ENCODE measurements at places on chromosomes 1 and 21.

DNA sequence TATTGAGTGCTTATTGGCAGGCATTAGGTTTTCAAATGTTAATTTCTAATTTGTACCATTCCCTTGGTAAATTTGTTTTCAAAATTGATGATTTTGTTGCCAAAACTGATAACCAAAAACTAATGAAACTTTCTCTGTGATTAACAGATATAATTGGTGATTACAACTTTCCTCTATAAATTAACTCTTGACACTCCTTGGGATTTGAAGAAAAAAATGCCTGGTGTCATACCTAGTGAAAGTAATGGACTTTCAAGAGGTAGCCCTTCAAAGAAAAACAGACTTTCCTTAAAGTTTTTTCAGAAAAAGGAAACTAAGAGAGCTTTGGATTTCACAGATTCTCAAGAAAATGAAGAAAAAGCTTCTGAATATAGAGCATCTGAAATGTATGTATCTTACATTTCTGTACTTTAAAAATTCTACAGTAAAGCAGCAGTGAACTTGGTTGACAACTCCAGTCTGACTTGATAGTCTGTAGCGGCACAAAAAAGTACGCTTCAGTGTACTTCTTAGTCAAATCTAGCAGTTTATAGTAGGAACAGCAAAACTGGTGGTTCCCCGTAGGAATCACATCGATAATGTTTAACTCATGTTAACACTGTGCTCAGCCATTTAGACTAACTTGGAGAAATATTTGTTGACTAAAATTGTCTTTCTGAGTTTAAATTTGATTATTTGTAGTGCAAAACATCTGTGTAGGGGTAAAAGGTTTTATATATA, 3.0 kb downstream of the USP1 start:
- no peak for DNase-seq

- DNase-seq = no peak
Observed at GRCh38 chr1:21251773-21252471, 38.3 kb downstream of the ECE1 start.

DNA sequence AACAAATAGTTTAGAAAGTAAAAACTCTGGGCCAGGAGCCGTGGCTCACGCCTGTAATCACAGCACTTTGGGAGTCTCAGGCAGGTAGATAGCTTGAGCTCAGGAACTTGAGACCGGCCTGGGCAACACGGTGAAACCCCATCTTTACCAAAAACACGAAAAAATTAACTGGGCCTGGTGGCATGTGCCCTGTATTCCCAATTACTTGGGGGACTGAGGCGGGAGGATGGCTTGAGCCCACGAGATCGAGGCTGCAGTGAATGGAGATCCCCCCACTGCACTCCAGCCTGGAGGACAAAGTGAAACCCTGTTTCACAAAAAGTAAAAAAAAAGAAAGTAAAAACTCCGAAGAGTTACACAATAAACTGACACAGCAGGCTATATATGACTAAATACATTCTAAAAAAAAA, 10.6 kb downstream of the CEP170 start:
- no peak for DNase-seq

DNA sequence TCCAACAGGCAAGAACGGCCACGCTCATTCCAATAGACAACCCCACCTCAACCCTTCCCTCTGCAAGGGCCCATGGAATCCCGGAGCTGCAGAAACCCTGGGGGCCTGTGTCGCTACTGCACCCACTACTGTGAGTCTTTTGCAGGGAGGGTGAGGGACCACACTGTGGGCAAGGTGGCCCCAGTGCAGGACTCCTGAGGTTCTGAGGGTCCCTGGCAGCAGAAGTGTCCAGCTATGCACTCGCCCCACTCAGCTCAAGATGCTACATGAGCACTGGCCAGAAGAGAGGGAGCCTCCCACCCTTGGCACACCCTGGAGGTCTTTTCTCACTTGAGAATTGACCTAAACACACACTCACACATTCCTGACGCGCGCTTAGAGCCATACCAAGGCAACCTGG, 2.1 kb upstream of the PAX7 start:
- DNase-seq = no peak

DNA sequence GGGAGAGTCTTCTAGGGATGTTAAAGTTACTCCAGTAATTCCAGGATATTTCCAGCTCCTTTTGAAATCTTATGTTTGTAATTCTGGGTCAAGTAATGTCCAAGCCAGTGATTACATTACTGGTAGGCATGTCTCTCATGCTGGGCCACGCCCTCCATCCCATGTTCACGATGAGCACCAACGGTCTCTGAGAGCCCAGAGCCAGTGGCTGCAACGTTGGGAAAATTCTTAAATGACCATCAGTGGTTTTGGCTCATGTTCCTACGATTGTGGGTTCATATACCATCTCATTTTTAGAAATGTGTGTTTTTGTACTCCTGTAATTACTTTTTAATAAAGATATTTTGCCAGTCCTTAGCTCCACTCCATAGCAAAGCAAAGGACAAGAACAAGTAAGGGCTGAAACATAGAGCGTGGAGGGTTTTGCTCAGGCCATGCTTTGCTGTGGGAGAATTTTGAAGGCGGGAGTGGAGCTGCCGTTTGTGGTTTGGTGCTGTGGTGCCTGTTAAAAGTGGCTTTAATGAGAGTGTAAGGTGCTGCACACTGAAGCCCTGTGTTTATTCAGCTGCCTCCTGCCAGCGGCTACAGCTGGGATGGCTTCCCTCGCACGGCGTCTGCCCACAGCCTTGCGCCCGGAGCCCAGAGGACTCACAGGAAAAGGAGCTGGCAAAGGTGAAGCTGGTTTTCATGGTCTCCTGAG, 28.9 kb downstream of the VANGL1 start:
- DNase-seq = no peak

DNA sequence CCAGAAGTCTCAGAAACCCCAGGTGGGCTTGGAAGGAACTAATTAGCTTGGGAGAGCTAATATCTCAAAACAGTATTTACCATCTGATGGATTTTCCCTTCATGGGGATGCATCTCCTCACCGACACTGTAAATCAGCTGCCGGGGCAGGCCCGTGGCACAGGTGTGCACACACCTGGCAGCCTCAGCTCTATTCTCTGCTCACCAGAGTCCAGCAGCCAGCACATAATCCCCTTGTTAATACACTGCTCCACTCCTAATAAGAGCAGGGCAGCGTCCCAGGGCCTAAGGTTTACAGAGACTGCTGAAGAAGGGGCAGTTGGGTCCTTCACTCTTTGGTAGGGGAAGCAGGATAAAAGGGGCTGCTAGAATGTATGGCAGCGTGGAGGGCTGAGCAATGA, 200.0 kb downstream of the TOMM20 start:
- no peak for DNase-seq

- DNase-seq = no peak
Observed at GRCh38 chr1:169009666-169010065, 96.8 kb upstream of the ATP1B1 start.

DNA sequence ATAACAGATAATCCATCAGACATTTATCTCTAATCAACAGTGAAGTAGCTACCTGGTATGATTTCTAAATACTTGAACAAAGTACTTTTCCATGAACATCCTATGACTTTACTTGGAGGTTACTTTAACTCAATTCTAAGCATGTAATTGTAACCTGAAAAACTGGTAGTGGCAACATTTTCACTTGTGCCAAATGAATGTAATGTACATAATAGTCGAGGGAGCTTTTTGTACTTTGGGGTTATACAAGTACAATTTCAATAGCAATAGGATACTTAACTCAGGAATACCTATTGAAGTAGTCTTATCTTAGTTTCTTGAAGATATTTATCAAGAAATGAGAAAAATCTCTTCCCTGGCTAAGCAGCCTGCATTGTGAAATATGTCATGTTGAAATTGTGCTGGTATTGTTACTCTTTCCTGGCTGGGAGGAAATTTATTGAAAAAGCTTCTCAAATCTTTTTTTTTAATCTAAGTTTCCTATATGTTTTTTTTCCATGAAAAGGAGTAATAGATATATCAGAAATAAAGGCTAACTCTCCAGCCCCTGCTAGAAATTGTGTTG, 33.7 kb upstream of the CACYBP start:
- DNase-seq = no peak

GRCh38 chr1:22488319-22488718, 36.7 kb downstream of the ZBTB40 start:
- DNase-seq = no peak

DNA sequence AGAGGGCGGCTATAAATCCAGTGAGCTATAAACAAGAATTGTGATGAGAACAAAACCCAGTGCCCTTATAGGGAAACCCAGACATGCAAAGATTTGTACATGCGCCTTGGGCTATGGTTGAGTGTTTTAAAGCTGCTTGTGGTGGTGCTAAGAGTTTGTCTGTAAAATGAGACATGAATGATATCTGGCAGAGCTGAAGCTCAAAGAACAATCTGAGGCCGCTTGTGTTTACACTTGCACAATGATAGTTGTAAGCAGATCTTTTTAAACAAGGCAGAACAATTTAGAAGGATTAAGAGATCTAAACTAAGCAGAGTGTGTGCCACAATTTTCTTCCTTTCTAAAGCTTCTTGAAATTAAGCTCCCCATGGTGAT, 80.4 kb upstream of the ADAMTS5 start:
- peak; percentile 45 for DNase-seq

DNA sequence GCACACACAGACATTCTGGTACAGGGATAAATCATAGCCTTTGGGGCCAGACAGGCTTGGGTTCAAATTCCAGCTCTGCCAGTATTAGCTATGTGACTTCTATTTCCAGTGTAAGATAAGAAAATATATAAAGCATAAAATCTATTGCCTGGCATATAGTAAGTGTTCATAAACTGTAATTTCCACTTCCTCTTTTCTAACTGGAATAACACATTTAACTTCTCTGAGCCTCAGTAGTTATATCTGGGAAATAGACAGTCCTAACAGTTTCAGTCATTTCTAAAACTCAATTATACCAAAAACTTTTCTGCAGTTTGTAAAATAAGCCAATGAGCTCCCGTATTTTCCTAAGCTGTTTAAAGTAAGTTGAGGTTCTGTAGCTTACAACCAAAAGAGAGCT, 351.4 kb downstream of the ZNF326 start:
- DNase-seq = no peak

GRCh38 chr1:154253671-154254070, 18.8 kb upstream of the HAX1 start:
- no peak for DNase-seq

DNA sequence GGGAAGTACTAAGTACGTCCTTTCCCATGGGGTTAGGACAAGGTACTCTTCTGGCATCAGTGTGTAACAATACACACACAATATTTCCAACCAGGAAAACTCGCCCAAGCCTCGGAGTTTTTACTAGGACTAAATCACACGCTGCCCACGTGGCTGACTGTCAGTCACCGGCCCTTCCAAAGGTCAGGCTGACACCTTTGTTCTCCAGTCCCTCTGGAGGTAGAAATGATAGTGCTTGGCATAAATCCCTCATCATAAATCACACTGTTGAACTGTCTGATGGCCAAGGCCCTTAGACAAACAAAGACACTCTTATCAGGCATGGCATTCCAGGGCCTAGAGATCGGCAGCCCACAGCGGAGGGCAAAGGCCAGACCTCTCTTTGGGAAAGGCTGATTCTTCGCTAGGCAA, 16.9 kb upstream of the SLAMF9 start:
- no peak for DNase-seq

DNA sequence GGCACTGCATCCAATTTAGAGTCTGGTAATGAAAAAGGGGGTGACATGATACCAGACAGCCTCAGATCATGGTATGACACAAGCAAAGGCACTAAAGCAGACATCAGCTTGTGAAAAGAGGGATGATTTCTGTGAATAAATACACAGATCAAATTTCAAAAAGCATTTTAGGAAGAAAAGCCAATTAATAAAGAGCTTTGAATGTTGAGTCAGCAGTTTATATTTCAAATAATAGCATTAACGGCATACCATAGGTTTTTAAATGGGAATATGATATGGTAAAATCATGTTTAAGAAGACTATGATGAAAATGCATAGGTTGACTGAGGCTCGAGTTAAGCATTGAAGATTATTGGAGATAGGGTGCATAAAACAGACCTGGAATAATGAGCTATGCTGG, 13.5 kb downstream of the KCNT2 start:
- no peak for DNase-seq
